Tibial nerve (tissue), 4 donors: ENCODE measurements at places on chromosomes 1 and 21.

GRCh38 chr1:217681806-217682205 is 50.7 kb downstream of the SPATA17 start:
- no peak overlapping the region for H3K4me3 ChIP-seq
- no peaks in the 10 kb centered on the region for H3K4me1 ChIP-seq
- no peaks in the 10 kb centered on the region for H3K36me3 ChIP-seq
- H3K27me3 ChIP-seq, result no peaks in the 10 kb centered on the region

DNA sequence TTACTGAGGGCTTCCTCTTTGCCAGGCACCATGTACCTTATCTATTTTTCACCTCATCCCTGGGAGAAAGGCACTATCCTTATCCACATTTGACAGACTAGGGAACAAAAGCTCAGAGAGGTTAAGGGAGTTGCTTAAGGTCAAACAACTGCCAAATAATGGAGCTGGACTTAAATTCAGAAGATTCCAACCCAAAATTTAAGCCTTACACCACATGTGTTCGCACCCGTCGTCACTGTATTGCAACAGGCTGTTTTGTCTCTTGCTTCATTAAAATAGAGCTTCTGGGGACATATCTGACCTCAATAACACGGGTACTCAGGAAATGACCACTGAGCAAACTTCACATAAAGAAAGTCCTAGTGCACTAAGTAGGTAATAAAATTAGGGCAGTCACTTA is 62.0 kb downstream of the TRABD2B start:
- no peak for DNase-seq
- H3K4me3 ChIP-seq, result no peak overlapping the region
- no peaks in the 10 kb centered on the region for H3K36me3 ChIP-seq

GRCh38 chr21:33968080-33968994 is 52.7 kb upstream of the ATP5PO start:
- H3K36me3 ChIP-seq, result no peaks in the 10 kb centered on the region
- DNase-seq, result no peak
- no peaks in the 10 kb centered on the region for H3K27me3 ChIP-seq
- no peak overlapping the region for H3K27ac ChIP-seq
- H3K4me3 ChIP-seq, result no peak overlapping the region

GRCh38 chr1:191711961-191712360 is 446.3 kb upstream of the RGS18 start:
- no peak overlapping the region for H3K27ac ChIP-seq
- H3K27me3 ChIP-seq, result no peaks in the 10 kb centered on the region
- H3K4me1 ChIP-seq, result no peaks in the 10 kb centered on the region
- H3K36me3 ChIP-seq, result no peaks in the 10 kb centered on the region
- no peak overlapping the region for H3K4me3 ChIP-seq
- DNase-seq, result no peak

- H3K27me3 ChIP-seq, result no peaks in the 10 kb centered on the region
- H3K36me3 ChIP-seq, result no peaks in the 10 kb centered on the region
- H3K4me3 ChIP-seq, result no peak overlapping the region
- peaks cover 30% of the 10 kb centered on the region for H3K4me1 ChIP-seq
- H3K27ac ChIP-seq, result no peak overlapping the region
- DNase-seq, result no peak
Measured at GRCh38 chr1:156849151-156849496, 9.8 kb downstream of the INSRR start.

GRCh38 chr21:45331531-45332147 is 43.9 kb upstream of the POFUT2 start:
- H3K4me3 ChIP-seq, result no peak overlapping the region
- no peaks in the 10 kb centered on the region for H3K4me1 ChIP-seq
- H3K27me3 ChIP-seq, result no peaks in the 10 kb centered on the region
- DNase-seq, result no peak
